Lung (tissue), 17 donors: ENCODE measurements at places on chromosomes 3 and 15.

- DNase-seq, result peak; percentile 23
These were observed 372.1 kb downstream of the ROBO2 start for GRCh38 chr3:77412021-77412438.

- peak; percentile 97 for DNase-seq
These were observed 106.6 kb downstream of the TOP2B start for GRCh38 chr3:25558121-25558520.

GRCh38 chr3:146374146-146374545 is 95.2 kb downstream of the PLSCR2 start:
- DNase-seq, result peak; percentile 92

GRCh38 chr3:197368330-197368729 is 69.9 kb upstream of the DLG1 start:
- DNase-seq, result no peak

- peak; percentile 12 for DNase-seq
These were observed 231.5 kb upstream of the SETMAR start for GRCh38 chr3:4071481-4072184.

DNA sequence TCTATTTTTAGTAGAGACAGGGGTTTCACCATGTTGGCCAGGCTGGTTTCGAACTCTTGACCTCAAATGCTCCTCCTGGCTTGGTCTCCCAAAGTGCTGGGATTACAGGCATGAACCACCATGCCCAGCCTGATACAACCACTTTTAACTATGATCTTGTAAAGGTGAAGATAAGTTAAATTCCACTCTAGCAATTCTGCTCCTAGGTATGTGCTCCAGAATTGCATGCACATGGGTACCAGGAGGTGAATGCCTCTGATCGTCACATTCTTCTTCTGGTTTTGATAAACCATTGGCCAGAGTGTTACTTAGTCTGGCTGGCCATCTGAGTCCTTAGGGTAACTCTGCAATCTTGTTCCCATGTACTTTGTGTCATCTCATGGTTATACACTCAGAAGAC is 22.3 kb downstream of the CSPG5 start:
- no peak for DNase-seq

- no peak for DNase-seq
These were observed 10.8 kb downstream of the PLD1 start for GRCh38 chr3:171799501-171799900.

DNA sequence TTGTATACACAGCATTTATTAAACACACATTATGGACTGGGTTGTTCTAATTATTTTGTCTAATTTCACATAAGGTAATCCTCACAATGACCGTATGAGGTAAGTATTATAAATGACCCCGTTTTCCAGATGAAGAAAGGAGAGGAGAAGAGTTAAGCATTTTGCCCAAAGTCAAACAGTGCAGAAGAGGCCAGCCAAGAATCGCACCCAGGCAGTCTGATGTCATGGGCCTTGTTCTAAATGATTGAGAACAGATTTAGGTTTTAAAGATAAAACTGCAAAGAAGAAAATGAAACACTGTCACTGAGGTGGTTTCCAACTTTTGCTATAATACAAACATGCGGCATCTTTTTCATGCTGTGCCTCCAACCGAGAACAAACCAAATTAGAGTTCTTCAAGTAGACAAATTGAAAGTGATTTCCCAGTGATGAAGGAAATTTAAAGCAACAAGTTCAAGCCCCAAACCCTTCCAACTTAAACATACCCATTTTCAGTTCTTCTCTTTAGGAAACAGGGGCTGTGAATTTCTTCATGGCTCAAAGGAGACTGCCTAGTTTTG is 155.3 kb downstream of the THRB start:
- DNase-seq, result peak; percentile 88

DNA sequence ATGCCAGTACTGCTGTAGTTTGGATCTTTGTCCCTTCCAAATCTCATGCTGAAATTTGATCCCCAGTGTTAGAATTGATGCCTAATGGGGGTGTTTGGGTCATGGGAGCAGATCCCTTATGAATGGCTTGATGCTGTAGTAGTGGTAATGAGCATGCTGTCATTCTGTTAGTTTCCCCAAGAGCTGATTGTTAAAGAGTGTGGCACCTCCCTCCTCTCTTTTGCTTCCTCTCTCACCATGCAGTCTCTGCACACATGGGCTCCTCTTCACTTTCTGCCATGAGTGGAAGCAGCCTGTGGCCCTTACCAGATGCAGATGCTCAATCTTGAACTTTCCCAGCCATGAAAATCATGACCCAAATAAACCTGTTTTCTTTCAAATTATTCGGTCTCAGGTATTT is 141.3 kb upstream of the DPPA4 start:
- no peak for DNase-seq

GRCh38 chr15:95990833-95991232 is 339.7 kb upstream of the NR2F2 start:
- no peak for DNase-seq

- peak; percentile 65 for DNase-seq
These were observed 3.7 kb upstream of the PRKAR2A start for GRCh38 chr3:48851407-48851806.

DNA sequence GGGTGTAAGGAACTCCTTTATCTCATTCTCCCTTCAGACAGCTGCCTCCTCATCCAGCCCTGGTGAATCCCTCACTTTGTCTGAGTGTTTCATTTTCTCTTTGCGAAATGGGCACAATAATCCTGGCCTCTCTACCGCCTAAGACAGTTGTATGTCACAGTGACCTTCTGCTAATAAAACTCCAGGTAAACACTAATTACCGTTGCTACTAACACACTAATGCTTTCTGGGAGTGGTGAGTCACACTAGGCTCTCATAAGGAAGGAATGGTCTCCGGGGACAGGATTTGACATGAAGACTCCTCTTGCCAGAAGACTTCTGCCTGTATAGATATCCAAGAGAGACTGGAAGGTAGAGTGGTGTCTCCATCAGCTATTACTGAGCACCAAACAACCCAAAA is 71.7 kb upstream of the SNRK start:
- DNase-seq, result no peak

GRCh38 chr3:157493627-157494550 is 9.3 kb downstream of the VEPH1 start:
- DNase-seq, result no peak

GRCh38 chr15:99702895-99703602 is 30.2 kb downstream of the LYSMD4 start:
- peak; percentile 57 for DNase-seq

GRCh38 chr15:27826411-27826810 is 272.7 kb downstream of the OCA2 start:
- DNase-seq, result no peak

- peak; percentile 63 for DNase-seq
These were observed 123.3 kb downstream of the XXYLT1 start for GRCh38 chr3:195147649-195148080.

- no peak for DNase-seq
These were observed 109.6 kb downstream of the PIK3CB start for GRCh38 chr3:138725116-138725515.
